ENCODE measurements at places on chromosomes 1 and 21. TPM values are rescaled to one million over a fixed set of nuclear protein-coding genes. Genes with fewer than 3 reads are reported as not detected.

- peak; percentile 84 for DNase-seq
Observed at GRCh38 chr1:3530926-3531818, 76.7 kb downstream of the ARHGEF16 start.

DNA sequence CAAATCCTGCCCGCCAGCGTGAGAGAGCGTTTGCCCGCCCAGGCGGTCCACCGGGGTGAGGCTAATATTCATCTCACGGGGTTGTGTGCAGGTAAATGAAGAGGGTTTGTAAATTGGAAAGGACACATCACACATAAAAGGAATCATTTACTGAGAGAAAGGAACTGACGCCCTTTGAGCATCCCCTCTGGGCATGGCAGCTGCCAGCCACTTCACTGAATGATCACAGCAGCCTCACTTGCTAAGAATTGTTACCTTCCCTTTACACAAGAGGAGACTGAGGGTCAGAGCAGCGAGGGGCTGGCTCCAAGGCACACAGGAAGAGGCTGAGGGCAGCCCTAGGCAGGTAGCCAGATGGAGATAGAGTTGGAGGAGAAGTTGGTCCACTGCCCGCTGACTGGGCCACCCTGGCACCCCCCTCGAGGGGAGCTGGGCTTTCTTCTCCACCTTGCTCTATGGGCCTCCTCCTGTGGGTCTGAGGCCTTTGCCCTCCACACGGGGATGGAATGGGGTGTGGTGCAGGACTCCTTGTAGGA is 96.0 kb downstream of the FOXD2 start:
- DNase-seq, result no peak

DNA sequence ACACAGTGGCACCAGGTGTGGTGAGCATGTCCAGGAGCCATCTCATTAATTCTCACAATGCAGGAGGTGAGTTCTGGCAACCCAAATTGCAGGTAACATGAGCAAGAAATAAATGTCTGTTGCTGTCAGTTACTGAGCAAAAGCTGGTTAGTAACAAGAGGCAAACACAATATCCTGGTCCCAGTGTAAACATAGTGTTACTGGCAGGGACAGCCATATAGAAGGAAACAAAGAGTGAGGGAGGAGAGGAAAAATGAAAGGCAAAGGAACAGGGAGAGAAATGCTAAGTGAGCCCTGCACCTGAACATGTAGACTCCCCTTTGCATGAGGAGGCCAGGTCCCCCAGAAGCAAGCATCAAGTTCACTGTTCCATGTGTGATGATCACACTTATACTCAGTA is 203.6 kb downstream of the TRABD2B start:
- no peak for DNase-seq

DNA sequence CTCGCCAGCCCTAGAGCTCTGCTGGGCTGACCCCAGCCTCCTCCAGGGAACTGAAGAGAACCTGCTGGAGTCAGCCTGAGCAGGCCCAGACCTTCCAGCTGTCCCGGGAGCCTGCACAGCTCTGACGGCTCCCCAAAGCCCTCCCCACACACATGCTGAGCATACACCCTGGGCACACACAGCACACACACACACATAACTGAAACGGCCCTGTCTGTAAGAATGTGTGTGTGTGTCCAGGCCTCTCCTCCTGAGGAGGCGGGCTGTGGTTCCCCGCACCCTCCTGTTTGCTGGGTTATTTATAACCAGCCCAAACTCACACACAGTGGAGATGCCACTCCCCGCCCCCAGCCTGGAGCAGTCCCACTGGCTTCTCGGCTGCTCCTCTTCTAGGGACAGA is 20.2 kb downstream of the SDC3 start:
- DNase-seq, result peak; percentile 97

S100A2 gene
- 20.7 TPM for total RNA-seq

HIVEP3 gene
- total RNA-seq, result 1.7 TPM

ADGRL2 gene
- total RNA-seq, result 21.4 TPM

CFAP74 gene
- 4.6 TPM for total RNA-seq

KRTAP12-1 gene
- total RNA-seq, result not detected

PRDX6 gene
- total RNA-seq, result 95.8 TPM
